ENCODE measurements at places on chromosomes 7 and 10.

- DNase-seq, result no peak
Observed at GRCh38 chr7:133542209-133542780, 289.4 kb downstream of the EXOC4 start.

DNA sequence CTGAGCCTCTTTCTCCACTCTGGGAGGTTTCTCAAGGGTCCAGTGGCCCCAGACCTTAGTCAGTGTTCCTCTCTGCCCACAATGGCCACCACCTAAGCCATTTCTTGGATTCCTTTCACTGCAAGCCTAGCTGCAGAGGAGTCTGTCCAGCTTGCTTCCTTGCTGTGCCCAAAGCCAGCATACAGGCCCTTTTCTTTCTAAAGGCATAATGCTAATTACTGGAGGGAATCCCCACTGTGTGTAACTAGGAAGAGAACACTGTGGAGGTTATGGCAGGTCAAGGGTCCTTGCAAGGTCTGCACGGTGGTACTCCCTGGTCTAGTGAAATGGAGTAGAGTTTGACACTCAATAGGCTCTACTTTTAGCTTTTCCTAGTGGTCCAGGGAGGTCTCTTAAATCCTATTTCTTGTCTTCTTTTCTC lies 70.4 kb upstream of the CC2D2B start:
- peak; percentile 43 for DNase-seq

- DNase-seq, result no peak
Observed at GRCh38 chr7:24298696-24299095, 14.7 kb downstream of the NPY start.

GRCh38 chr7:23315366-23315765 lies 16.2 kb downstream of the MALSU1 start:
- no peak for DNase-seq

GRCh38 chr7:85711894-85712293 lies 525.0 kb upstream of the SEMA3D start:
- DNase-seq, result peak; percentile 6

- DNase-seq, result peak; percentile 55
Observed at GRCh38 chr7:44309271-44310091, 15.9 kb downstream of the CAMK2B start.
